ENCODE measurements at places on chromosomes 4 and X.

GRCh38 chr4:148275266-148275665, 166.9 kb downstream of the NR3C2 start:
- DNase-seq = no peak

- DNase-seq = no peak
Observed at GRCh38 chr4:148998719-148999118, 556.5 kb upstream of the NR3C2 start.

GRCh38 chr4:156961196-156962057, 10.2 kb downstream of the PDGFC start:
- no peak for DNase-seq

GRCh38 chrX:131841496-131842437, 181.3 kb upstream of the STK26 start:
- DNase-seq = peak; percentile 76

DNA sequence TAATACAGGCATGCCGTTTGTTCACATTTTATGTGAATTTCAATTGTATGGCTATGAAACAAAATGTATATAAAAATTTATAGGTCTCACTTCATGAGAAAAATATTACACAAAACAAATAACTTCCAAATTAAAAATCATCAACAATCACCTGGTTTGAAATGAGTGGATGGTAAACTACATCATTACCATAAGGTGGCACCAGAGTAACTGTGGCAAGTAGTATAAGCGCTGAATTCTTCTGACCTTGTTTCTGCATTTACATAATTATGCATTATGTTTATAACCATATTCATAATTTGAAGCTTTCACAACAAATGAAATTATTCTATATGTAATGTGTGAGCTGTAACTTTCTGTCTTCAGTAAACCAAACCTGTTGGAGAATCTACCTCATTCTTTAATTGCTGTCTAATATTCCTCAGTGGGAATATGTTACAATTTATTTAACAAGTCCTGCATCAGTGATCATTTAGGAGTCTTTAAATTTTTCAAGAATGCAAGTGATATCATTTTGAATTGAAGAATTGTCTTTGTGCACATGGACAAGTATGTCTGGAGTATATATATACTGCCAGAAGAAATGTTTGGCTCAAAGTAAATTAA, 55.2 kb downstream of the MMRN1 start:
- no peak for DNase-seq

DNA sequence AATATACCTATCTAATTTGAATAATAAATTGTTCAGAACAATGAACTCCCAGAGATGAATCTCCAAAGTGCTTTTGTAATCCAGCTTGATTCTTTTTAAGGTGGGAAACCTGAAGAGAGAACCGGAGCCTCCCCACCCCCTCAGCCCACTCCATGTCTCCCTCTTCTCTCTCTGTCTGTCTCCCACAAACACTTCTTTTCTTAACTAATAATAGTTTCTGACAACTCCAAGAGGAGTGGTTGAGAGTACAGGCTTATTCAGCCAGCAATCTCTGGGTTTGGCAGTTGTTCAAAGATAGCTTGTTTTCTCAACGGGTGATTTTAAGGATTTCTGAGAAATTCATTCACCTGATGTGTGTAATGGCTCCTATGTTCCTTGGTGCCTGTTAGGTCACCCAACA, 23.4 kb downstream of the PPP4R3C start:
- no peak for DNase-seq

DNA sequence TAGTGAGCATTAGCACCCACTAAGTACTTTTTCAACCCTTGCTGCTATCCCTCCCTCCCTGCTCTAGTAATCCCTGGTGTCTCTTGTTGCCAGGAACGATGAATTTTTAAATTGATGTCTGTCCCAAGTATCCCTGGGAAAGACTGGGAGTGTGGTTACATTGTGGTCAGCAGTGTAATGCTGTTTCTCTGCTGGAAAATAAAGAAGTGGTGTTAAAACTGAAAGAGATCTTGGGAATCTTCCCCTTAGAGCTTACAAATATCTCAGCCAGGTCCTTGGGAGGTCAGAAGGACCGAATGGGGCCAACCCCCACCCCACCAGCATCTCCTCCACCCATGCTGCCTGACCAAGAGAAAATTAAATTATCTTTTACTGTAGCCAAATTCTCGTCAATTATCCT, 174.5 kb upstream of the MXRA5 start:
- DNase-seq = no peak

GRCh38 chr4:76784237-76784636, 113.7 kb downstream of the SOWAHB start:
- DNase-seq = no peak

GRCh38 chrX:3963980-3964379, 250.5 kb upstream of the PRKX start:
- DNase-seq = no peak

GRCh38 chr4:139718833-139719232, 53.2 kb downstream of the MGST2 start:
- DNase-seq = no peak

- DNase-seq = no peak
Observed at GRCh38 chr4:67087897-67088296, 457.4 kb downstream of the CENPC start.

- DNase-seq = peak; percentile 78
Observed at GRCh38 chr4:128516301-128516969, 228.8 kb upstream of the PGRMC2 start.

GRCh38 chrX:110178179-110178865, 139.6 kb downstream of the AMMECR1 start:
- no peak for DNase-seq

- DNase-seq = no peak
Observed at GRCh38 chr4:169202145-169202699, 68.5 kb downstream of the SH3RF1 start.

DNA sequence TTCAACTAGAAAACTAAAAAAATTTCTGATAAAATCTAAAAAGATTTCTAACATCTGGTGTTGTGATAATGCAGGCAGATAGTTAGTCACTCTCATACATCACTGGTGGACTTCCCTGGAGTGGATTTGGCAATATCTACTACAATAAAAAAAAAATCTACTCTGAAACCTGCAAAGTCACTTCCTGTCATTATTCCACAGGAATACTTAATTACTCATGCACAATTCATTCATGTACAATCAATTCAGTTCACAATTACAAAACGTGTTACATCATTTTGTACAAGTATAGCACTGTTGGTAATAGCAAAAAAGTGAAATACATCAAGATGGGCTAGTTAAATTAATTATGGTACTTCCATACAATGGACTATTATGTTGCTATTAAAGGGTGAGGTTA, 16.5 kb upstream of the RHOH start:
- DNase-seq = no peak

GRCh38 chr4:173432430-173432829, 33.5 kb upstream of the SCRG1 start:
- DNase-seq = no peak

DNA sequence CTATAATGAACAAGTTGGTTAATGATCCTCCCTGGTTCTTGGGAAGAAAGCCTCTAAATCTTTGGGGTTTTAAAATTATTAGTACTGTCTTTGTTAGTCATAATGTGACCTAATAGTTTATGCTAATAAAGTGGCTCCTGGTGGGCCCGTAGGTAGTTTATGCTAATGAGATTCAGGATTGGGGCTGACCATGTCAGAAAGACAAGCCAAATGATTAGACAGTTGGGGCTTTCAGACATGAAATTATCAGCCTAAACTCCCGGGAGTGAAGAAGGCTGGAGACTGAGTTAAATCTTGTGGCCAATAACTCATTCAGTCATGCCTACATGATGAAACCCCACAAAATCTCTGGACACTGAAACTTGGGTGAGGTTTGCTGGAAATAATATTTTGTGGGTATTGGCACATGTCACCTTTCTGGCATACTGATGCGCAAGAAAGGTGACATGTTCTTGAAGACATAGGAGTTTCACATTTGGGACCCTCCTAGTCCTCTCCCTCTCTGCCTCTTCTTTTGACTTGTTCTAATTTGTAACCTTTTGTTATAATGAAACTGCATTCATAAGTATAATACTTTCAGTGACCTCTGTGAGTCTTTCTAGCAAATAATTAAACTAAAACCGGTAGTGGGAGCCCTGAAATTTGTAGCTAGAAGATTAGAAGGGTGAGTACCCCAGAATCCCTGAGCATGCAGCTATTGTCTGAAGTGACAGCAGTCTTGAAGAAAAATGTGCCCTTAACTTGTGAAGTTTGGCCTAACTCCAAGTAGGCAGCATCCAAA, 196.8 kb upstream of the FSTL5 start:
- DNase-seq = no peak

- DNase-seq = no peak
Observed at GRCh38 chr4:138859254-138859653, 156.3 kb upstream of the NOCT start.

All from eye (tissue), 1 donor.